NK-92 treated with Interleukin-12 subunit alpha and Interleukin-12 subunit beta, amount 100 ng/mL, for 24 hours (cell line): ENCODE measurements at places on chromosomes 6 and 20.

GRCh38 chr6:71106276-71106675 is 149.4 kb upstream of the B3GAT2 start:
- DNase-seq: no peak

DNA sequence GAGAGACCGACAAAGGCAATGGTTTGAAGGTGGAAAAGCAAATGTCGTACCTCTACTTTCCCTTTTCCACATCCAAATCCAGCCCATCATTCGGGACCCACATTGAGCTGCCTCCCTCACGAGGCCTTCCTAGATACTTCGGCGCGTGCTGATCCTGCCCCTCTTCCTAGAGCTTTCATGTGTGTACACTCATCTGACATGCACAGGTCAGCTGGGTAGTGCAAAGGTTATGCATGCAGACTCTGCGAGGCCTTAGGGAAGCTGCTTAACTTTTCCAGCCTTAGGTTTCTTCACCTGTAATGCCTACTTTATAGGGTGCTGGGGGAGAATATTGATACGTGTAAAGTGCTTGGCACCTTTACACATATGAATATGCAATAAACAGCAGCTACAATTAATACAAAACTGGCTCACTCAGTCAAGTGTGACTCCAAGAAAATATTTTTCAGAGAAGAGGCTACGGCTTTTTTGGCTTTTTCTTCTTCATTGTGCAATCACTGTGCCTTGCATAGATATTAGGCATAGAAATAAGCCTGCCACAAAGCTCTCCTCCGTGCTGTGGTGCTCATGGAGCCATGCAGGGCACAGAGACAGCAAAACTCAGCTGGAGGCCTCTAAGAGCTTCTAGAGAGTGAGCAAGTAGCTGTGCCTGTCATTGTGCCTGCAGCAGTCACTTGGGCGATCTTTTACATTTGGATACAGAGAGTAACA is 3.6 kb upstream of the MANBAL start:
- DNase-seq: no peak

- no peak for DNase-seq
These were observed 16.1 kb upstream of the HMGN3 start for GRCh38 chr6:79250559-79250958.

GRCh38 chr6:125802943-125803377 is 12.2 kb downstream of the NCOA7 start:
- no peak for DNase-seq

DNA sequence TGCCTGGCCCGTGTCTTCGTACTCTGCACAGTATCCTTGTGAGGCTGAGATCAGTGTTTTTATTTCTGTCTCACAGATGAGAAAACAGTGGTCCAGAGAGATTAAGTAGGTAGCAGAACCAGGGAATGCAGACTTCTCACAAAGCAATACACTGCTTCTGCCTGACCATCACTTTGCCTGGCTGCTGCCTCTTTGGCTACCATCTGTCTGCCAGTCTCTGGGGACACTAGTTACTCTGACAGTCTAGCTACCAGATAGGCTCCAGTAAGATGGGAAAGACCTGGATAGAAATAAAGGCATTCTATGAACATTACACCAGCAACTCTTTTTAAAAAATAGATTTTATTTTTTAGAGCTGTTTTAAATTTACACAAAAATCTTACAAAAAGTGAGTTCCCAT is 96.9 kb downstream of the PHACTR3 start:
- no peak for DNase-seq

DNA sequence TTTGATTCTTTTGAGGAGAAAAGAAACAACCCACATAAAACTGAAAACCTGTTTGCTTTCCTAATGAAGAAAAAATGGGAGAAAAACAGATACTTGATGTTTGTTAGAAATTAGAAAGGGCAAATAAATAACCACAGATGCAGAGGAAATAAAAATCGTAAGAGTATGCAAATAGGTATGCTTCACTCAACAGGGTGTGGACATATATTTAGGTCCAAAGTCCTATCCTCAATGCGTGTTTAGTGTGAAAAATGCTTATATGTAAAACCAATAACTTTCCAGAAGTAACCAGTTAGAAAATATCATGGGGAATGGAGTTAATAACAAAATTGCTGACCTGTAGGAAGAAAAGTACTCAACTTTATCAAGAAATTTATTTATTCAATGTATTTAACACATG is 135.7 kb downstream of the TOX2 start:
- DNase-seq: no peak

DNA sequence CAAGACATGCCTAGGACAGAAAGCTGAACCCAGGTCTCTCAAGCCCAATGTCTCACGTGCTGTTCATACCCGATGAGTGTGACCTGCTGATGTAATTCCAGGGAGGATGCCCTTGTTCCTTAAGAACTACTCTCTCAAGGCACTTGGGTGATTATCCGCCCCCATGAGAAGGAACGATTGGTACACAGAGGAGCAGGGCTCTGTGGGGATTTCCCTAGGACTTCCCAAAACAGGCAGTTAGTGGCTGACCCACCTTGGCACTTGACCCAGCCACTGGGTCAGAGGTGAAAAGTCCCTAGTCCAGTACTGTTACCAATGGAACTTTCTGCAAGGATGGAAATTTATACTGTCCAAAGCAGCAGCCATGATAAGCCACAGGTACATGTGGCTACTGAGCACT is 9.2 kb upstream of the BPIFB6 start:
- no peak for DNase-seq
